ENCODE measurements at places on chromosomes 1 and 21. TPM values are rescaled to one million over a fixed set of nuclear protein-coding genes. Genes with fewer than 3 reads are reported as not detected.

Gene PMVK
- total RNA-seq = 31.2 TPM

Gene CDCP2
- total RNA-seq = 0.19 TPM

Gene ELAPOR1
- 0.26 TPM for total RNA-seq

Gene NRIP1
- 57.8 TPM for total RNA-seq

DNA sequence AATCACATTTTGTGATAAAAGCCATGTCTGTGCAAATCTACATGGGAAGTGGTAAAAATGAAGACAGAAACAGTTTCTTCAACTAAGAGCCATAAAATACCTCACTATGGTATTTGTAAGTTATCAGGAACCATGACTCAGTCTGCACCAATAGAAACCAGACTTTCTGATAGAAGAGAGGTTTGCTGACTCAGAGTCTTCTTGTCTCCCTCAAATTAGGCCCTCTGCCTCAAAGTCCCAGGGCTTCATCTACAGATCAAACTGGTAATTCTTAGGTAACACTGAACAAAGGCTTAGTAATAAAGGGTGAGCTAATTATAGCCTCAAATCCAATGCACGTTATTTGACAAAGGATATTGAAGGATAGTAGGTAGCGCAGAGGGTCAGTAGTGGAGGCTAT, 30.9 kb upstream of the SSX2IP start:
- no peak for DNase-seq

DNA sequence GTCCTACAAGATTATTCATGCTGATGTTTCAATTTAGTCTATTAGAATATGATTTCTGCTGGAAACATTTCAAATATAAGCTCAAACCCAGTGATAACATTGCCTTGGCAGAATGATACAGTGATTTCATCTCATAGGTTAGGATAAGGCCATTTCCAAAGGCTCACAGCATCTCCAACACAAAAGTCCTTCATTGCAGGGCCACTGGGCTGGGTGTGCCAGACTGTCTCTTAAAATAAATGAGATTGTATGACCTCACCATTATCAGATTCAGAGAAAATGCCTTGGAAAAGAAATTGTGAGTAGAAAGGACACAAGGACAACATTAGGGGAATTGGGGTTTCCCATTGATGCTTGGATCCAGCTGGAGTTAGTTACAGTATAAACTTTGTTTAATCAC, 30.4 kb downstream of the NGF start:
- DNase-seq = no peak

DNA sequence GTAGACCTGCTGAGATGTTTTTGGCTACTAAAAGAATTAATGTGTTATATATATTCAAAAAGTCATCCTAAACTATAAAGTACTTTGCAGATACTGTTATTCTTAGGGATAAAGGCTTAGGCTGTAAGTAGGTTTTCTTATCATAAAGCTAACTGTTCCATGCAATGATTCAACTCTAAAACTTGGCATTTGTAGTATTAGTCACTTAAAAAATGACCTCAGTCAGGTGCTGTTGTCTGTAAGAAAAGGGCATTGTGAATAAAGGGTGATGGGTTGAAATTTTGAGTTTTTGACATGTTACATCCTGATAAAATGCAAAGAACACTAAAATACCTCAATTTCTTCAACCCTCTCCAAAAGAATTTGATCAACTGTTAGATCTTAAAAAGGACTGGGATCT, 32.9 kb downstream of the ADCY10 start:
- DNase-seq = no peak

- DNase-seq = peak; percentile 60
Measured at GRCh38 chr1:153648000-153648643, 10.4 kb upstream of the SNAPIN start.

DNA sequence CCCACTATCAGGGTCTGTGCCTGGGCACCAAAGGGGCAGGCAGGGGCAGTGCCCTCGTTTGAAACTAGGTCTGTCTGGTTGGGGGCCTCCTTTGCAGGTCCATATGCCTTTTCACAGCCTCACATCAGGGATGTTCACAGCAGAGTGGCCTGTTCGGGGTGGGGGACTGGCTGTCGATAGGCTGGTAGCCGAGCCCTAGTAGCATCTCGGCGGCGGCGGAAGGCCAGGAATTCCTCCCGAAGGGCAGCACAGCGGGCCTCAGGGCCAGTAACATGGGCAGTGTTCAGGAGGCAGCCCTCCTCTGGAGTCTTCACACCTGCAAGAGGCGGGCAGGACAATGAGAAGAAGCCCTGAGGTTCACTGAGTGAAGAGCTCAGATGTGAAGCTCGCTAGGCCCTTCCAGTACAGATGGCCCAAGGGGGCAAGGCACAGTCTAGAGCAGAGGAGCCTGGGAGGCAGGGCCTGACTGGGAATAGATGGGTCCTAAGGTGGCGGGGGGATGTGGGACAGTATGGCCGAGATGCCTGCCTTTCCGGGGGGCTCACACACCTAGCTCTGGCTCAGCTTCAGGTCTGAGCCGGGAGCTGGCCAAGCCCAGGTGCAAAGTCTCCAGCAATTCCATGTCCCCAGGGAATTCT, 2.0 kb upstream of the TAGLN2 start:
- DNase-seq = no peak

GRCh38 chr1:40823983-40824382, 38.2 kb downstream of the CITED4 start:
- DNase-seq = no peak

GRCh38 chr21:44749759-44750674, 38.6 kb upstream of the TSPEAR start:
- DNase-seq = no peak

DNA sequence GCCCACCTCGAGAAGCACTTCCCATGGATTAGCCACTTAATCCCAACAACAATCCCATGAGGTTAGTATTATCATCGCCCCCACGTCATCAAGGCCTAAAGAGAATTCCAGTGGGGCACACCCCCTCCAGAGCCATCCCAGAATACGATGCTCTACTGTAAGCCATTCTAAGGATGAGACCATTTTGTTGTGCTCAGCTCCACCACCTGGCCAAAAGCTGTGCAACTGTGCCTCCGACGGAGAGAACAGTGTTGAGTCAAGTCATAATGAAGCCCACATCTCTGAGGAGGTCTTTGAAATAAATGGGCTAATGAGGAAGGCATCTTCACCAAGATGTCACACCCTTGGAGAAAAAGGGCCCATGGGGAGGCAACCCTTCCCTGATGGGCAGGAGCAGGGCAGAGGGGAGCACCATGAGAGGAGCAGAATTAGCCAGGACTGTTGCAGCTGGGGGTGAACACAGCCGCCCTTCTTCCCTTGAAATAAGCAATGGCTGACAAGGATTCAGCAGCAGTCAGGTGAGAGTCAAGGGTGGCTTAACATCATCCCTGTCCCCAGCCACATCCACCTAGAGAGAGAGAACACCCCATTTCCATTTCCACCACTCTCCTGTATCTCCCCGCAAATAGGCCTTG, 14.6 kb downstream of the SYF2 start:
- peak; percentile 62 for DNase-seq

DNA sequence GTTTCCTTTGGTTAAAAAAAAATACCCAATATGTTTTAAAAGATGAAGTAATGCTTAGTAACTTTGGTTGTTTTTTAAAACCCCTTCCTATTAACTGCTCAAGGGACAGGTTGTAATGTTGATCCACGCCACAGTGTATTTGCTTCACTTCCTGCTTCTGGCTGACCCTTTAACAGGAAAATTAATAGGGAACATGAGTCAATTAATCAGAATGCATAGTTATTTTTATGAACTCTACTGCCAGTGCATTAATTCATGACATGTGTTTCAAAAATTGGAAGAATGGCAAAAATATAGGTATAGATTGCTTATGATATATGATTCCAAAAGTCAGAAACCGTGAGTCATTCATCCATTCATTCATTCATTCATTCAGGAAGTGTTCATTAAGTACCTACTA, 204.8 kb downstream of the SETD4 start:
- no peak for DNase-seq

DNA sequence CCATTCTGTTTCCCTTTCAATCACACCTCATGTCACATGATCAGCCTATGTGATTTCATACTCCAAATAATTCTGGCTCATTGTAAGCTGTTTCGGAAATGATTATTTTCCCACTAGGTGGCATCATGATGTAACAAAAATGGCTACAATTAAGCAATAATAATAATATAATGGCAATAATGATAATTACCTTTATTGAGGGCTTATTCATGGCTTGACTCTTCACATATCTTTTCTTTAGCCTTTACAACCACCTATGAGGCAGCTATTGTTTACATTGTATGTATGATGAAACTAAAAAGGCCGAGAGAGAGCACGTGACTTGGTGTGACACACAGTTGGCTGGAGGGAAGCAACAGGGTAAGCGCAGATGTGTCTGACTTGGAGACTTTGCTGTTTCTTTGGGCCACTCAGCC, 12.5 kb upstream of the KPRP start:
- no peak for DNase-seq

- DNase-seq = no peak
Measured at GRCh38 chr1:65207317-65207716, 59.3 kb downstream of the AK4 start.

DNA sequence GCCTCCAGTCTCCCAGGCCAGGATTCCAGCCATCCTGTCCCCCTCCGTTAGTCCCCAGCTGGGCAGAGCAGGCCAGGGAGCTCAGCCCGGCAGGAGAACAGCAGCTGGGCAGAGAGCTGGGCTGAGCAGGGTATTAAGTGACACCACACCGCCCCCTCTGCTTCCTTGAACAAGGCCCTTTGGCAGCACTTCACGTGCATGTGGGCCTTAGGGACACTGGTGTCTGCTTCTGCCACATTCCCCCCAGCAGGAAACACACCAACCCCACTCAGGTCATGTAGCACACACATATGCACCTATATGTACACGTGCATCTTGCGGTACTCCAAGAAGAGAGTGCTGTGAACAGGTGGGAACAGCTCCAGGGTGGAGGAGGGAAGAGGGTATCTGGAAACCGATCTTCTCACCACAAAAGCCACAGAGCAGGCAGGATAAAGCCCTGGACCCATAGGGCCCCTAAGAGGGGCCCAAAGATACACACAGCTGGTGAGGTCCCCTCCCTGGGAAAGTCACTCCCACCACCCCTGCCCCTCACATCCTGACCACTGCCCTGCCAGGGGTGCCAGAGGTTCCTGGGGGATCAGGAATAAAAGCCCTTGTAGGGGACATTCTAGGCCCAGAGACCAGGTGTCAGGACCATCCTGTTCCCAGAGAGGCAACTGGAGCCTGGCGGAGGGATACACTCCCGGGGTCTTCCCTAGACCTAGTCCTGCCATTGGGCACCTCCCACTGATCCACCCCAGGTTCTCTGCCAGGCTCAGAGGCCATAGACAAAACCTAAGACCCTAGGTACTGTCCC, 4.5 kb downstream of the EPHA2 start:
- no peak for DNase-seq

- DNase-seq = no peak
Measured at GRCh38 chr1:208068407-208068806, 157.5 kb upstream of the CD34 start.

DNA sequence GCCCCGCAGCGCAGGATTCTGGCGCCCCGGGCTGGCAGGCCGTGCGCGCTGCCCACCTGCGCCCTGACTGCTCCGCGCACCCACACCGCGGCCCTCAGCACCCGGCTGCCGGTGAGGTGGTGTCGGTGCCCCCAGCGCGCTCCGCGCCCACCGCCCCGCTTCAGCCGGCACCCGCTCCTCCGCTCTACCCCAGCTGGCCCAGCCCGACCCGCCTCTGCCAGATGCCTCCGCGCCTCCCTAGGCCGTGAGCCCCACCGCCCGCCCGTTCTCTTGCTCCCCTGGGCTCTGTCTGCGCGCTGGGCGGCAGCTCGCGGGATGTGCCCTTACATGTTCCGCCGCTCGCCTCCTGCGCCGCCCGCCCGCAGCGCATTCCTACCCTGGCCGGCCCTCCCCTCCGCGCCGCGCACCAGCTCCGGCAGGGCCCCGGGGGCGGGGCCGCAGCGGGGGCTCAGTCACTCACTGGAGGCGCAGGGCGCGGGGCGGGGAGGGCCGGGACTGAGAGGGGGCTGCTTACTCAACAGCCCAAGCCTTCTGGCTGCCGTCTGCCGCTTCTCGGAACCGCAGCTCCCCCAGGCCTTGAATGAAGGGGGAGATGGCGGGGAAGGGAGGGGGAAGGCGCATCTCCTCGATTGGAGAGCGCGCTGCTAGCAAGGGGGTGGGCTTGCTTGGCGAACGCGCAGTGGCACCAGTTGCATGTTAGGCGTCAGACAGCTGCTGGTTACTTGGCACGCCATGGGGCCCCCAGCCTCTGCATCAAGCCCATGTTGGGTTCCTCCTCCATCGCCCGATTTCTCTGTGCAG, at the start of gene PHLDA3:
TSS of gene PHLDA3 (minus strand) at position 345 of the 801 bp plus-strand sequence. CDS start 402 bp downstream, outside the sequence.
- peak; percentile 95 for DNase-seq

GRCh38 chr1:14735841-14736240, 137.4 kb downstream of the KAZN start:
- DNase-seq = no peak

GRCh38 chr1:18041685-18042355, 65.8 kb upstream of the IGSF21 start:
- DNase-seq = no peak

DNA sequence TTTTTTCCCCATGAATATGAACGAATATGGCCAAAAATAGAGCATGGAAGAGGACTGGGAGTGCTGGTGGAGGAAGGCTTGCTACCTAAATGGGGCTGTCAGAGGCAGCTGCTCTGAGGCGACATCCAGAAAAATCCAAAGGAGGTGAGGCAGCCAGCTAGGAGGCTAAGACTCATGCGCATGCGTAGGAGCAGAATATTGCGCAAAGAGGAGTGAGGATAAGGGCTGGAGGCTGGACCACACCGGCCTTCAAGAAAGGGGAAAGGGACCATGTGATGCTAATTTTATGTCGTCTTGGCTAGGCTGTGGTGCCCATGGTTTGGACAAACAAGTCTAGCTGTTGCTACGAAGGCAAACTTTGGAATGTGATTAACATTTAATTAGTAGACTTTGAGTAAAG, 30.5 kb downstream of the HEYL start:
- no peak for DNase-seq

DNA sequence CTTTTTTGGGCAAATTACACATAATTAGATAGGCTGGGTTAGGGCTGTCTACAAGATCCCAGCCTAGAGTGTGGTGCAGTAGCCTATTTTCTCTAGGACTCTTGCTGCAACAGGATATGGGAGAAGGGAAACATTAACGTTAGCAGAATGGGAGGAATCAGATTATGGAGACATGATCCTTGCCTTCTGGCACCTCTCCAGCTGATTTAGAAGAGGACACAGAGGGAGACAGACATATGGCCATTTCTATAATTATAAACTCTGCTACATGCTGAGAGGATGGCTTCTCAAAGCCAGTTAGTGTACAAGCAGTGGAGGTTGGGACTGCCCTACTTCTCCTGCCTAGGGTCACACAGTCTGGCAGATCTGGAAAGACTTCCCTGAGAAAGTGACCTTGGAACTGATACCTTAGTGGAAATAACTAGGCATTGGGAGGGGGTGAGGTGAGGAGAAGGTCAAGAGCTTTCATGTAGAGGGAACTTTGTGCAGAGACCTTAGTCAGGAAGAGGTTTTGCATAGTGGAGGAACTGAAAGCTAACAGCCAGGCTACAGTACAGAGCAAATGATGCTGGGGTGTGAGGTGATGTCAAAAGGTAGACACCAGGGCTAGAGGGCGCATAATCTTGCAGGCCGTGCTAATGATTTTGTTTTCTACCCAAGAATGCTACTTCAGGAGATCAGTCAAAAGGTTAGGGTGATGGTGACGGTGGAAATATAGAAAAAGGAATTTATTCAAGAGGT, 1.2 kb upstream of the CD1D start:
- no peak for DNase-seq

GRCh38 chr1:248189026-248189425, 8.0 kb upstream of the OR2M3 start:
- no peak for DNase-seq

- DNase-seq = no peak
Measured at GRCh38 chr1:154808909-154809262, 61.2 kb downstream of the KCNN3 start.
